Right forelimb (tissue), 1 donor: ENCODE measurements at places on chromosomes 7 and 10.

GRCh38 chr10:79937701-79938151 is 11.2 kb downstream of the SFTPD start:
- peak; percentile 57 for DNase-seq

GRCh38 chr7:69534461-69535041 is 63.7 kb upstream of the AUTS2 start:
- DNase-seq, result no peak

DNA sequence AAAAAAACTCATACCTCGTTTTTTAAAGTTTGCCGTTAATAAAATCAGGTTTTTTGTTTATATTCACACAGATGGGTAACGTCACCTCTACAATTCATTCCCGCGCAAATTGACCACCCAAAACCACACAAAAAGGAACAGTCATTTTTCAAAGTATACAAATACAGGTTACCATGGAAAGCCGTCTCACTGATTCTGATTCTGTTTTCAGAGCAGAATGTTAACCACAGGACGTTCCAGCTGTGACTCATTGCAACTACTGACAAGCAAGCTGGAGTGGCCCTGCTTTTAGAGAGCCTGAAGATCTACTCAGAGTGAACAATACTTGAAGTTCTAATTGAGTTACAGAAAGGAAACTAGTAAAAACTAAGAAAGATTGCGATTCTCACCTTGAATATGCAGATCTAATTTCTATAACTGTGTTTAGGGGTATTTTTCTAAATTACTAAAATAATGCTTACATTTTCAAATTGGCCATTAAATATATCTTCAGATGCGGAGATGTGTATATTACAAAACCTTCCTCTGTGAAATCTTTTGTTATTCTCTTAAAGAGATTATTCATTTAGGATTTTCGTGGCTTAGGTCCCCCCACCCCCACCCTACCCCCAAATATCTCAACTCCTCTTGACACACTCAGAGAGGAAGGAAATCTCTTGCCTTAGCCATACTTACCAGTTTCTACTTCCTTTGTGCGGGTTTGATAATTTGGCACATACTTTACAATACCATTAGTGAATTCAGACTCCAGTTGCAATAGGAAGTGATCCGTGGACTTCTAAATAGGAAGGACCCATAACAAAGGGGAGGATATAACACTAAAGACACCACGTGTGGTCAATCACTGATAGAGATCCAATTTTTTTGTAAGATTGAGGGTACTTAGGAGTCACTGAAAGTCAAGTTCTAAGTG is 106.0 kb downstream of the CUBN start:
- DNase-seq, result no peak

GRCh38 chr10:4514445-4515108 is 311.4 kb upstream of the AKR1E2 start:
- DNase-seq, result no peak

DNA sequence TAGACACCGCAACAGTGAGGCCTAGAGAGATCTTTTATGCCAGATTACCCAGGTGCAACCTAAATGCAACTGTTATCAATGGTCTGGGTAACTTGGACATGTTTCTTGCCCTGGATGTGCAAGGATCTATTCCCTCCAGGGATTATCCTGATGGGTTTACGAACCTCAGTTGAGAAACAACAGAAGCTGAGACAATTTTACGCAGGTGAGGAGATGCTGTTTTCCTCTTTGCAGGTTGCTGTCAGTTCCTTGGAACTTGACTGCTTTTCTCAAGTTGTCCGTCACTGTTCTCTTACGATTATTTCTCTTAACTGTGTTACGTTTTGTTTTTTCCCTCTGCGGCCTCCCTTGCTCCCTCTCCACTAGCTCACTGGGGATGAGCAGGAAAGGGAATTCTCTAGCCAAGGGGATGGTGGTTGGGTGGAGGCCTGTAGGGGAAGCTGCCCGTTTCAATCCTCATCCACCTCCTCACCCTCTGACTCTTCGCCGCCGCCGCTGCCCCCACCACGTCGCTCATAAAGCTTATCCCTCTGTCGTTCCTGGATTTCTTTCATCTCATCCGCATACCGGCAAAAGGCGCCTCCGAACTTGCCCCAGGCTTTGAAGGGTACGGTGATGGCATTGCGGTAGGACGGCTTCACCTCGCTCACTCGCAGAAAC is 1.2 kb downstream of the PURB start:
- DNase-seq, result peak; percentile 47

DNA sequence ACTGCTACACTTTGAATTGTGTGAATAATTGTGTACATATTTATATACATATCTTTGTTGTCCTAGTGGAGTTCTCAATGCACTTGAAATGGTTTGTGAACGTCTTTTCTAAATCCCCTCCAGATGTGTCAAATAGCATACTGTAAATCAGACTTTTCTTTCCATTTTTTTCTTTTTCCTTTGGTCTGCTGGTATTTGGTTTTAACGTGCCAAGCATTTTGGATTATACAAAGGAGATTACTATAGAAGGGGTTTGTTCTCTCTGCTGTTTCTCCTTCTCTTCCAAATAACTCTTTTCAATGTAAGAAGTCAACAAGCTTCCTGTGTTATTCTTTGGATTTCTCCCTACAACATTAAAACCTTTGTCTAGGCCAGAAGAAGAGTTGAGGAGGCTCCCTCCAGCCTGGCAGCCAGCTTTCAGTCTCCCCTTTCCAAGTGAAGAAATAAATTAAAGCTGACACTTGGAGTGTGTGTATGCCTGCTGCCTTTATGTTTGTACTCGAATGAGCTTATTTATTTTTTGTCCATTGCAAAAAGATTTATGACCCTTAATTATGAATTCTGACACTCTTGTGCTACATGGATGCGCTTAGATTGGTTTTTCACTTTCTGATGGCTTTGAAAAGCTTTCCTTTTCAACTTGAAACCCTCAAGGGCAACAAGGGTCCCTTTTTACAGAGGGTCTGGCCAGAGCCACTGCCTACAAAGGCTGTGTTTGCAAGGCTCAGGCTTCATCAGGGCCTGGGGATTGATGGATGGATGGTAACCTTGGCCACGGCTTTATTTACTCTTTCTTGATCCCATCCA is 107.8 kb downstream of the RAB18 start:
- DNase-seq, result no peak

- DNase-seq, result no peak
Measured at GRCh38 chr7:137390076-137390475, 46.5 kb upstream of the PTN start.

DNA sequence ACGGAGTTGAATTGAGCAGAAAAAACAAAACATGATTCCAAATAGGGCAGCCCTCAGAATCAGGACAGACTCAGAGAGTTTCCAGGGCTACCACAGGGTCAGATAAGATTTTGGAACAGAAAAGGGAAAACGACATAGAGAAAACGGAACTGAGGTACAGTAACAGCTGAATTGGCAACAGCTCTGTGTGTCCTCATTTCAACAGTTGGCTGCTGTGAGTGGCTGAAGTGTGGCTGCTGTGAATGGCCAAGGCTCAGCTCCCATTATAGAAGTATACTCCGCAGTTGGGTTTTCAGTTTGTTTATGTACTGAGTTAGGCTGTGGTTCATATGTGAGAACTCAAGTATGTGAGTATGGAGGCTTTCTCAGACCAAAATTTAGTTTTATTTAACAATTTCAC is 32.0 kb downstream of the ANTXRL start:
- DNase-seq, result no peak

- no peak for DNase-seq
Measured at GRCh38 chr10:35246770-35247343, 89.5 kb upstream of the CCNY start.

GRCh38 chr10:13276749-13277365 is 23.0 kb downstream of the PHYH start:
- DNase-seq, result no peak

GRCh38 chr10:99682752-99683151 is 23.4 kb downstream of the ENTPD7 start:
- no peak for DNase-seq

DNA sequence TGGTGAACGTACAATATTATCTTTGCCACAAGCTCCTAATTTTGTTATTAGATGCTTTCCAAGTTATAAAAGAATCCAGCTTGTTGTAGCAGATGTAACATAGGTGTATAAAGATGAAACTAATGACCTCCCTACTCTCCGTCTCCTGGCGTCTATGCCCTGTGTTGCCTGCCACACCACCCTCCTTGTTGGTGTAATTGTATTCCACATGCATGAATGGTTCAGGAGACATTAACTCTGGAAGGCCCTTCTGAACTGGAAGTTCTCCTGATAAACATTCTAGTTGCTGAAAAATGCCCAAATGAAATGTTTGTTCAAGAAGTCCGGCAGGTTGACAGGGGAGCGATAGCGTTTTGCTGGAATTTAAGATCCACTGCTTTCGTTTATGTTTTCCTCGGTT is 53.9 kb upstream of the SEPHS1 start:
- DNase-seq, result no peak

- DNase-seq, result no peak
Measured at GRCh38 chr10:122671355-122671754, 28.3 kb downstream of the C10orf120 start.

GRCh38 chr10:122475591-122476332 is 14.4 kb downstream of the HTRA1 start:
- DNase-seq, result no peak

GRCh38 chr7:2728316-2729030 is 40.5 kb downstream of the AMZ1 start:
- DNase-seq, result no peak

- DNase-seq, result no peak
Measured at GRCh38 chr10:115092258-115092554, 959 bp upstream of the ATRNL1 start.

GRCh38 chr10:5592070-5592469 is 67.3 kb downstream of the CALML3 start:
- no peak for DNase-seq

DNA sequence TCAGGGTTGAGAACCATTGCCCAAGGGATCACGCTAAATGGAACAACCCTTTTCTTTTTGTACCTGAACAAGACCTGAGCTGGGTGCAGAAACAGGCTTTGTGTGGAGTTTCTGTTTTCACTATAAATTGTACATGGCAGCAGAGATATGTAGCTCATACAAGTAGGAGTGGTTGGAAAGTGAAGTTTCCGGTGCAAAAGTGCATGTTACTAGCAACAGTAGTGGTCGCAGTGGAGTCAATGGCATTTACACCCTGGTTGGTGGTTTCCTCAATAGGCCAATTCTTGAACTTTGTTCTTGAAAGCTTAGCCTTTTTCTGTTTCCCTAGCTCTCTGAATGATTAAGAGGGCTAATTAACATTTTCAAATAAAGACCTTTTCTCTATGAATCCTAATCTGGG is 170.7 kb downstream of the NEBL start:
- DNase-seq, result no peak

DNA sequence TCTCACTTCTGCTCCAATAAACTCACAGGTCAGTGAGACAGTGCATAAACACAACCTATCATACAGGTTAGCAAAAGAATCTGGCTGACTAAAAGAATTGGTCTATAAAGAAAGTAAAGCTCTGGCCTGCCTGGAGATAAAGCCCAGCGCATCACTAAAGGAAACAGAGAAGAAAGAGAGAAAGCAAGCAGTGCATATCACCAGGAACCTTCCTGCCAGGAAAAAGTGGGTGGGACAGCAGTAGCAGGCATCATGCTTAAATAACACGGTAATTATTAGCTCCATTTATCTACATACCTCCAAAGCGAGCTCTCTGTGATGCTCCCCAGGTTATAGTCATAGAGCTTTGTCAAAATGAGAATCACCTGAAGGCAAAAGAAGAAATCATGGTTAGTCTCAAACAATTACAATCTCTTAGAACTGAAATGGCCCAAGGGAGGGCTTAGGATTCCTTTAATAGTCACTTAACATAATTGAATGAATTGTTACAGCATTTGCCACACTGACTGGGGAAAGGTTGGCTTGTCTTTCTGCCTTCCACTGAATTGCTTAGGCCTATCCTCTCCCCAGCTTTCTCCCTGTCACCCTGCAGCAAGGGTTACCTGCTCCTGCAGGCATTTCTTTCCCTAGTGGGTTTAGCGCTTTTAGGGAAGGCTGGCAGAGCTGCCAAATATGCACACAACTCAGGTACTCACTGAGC is 208.1 kb downstream of the SORCS1 start:
- DNase-seq, result no peak

DNA sequence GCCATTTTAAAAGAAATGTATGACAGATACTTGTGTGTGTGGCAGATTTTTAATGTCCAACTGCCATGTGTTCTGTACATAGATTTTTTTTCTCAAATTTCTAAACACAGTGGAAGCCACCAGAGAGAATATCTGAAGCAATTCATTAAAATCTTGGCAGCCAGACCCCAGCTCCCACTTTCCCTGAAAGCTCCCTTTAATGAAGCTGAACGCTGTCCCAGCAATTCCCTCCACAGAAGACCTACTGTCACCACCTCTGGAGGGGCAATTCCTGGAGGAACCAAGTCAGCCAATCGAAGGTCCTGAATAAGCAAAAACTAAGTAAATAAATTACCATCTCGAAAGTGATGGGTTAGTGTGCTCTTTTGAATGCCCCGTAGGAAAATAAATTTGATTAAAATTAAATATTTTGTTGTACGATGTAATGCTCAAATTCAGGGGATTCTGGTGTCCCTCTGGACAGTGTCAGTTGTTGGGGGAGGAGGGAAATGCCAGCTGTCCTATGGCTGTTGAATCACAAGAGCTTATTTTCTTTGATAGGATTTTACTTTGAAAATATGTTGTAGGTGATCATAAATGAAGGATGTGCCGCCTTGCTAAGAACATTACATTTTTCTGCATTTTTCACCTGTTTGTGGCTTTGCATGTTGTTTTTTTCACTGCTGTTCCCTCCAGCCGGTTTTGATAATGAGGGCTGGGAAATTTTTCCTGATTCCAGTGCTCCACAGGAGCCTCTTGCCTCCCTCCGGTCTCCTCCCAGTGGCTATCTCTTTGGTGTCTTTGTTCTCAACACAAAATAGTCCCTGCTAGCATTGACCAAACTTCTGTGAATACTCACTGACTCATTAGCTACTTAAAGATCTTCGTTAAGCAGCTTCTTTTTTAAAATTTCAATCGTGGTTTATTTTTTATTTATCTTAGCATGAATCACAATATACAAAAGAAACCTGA is 9.2 kb upstream of the GSAP start:
- no peak for DNase-seq

GRCh38 chr10:100655760-100656421 is 89.5 kb upstream of the PAX2 start:
- DNase-seq, result no peak
